Activated CD4-positive, alpha-beta T cell treated with anti-CD3 and anti-CD28 coated beads, Interleukin-10, Interleukin-2, amounts not matched to agents 100 ng/mL and 50 ng/mL, durations not matched to agents 16 hours and 8 hours (primary cell): ENCODE measurements at places on chromosomes 2 and 18.

- no peak for DNase-seq
Measured at GRCh38 chr18:68722821-68723220, 7.9 kb upstream of the TMX3 start.

DNA sequence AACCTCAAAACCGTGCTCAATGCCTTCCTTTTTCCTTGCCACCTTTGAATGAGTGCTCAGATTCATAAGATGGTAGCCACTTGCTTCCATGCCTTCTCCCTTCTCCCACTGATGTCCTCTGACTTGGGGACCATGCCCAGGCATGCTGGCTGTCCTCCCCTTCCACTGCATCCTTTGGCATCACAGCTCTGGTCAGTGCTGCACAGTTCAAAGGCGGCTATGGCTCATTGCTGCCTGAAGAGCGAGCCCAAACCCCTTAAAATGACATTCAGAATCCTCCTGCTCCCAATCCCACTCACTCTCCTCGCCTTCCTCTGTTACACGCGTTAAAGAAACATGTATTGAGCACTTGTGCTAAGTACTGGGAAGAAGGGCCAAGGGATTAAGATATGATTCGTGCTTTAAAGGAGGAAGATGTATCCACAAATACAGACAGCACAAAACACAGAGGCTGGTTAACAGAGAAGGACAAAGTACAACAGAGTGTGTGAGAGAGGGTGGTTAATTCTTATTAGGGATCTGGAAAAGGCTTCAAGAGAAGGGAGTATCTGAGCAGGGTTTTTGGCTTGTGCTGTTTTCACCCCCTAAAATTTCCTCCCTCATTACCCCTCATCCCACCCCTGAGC is 81.8 kb downstream of the CERKL start:
- DNase-seq = no peak

- no peak for DNase-seq
Measured at GRCh38 chr2:149156971-149157740, 118.7 kb downstream of the LYPD6B start.

- DNase-seq = no peak
Measured at GRCh38 chr2:40359811-40360210, 92.1 kb downstream of the SLC8A1 start.

GRCh38 chr18:6546229-6546628 is 131.5 kb upstream of the L3MBTL4 start:
- DNase-seq = no peak

DNA sequence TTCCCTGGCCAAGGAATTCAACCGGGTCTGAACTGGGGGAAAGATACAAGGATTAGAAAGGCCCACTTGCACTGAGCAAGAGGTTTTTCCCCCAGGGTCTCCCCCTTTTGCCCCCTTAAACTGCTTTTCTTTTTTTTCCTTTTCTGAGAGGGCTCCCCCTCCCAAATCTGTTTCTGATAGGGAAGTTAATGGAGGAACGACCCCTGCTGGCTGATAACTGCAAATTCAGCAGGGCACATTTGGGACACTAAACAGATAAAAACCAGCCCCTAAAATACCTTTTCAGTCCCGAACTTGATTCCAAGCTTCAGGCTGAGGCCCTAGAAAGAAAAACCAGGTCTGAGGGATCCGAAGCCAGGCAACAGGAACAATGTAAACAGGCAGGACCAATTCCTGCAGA is 1012.4 kb upstream of the CRIM1 start:
- DNase-seq = no peak

- peak; percentile 8 for DNase-seq
Measured at GRCh38 chr2:61135510-61135909, 26.5 kb upstream of the C2orf74 start.

- DNase-seq = no peak
Measured at GRCh38 chr2:69253112-69253511, 133.9 kb downstream of the GFPT1 start.

DNA sequence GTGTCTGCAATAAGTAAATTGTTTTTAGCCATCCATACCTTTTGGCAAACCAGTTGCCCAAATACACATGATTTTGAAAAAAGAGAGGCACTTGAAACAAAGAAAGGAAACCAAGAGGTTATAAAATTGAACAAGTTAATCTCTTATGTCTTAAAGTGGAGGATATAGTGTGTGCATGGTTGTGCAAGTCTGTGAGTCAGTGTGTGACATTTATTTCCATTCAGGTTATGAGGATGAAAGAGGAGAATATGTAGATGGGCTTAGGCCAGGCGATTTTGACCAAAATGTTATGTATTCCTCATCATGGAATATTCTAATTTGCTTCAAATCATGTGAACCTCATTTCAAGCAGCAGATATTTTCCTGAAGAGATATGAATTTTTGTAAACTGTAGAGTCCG is 123.3 kb downstream of the SETBP1 start:
- no peak for DNase-seq

DNA sequence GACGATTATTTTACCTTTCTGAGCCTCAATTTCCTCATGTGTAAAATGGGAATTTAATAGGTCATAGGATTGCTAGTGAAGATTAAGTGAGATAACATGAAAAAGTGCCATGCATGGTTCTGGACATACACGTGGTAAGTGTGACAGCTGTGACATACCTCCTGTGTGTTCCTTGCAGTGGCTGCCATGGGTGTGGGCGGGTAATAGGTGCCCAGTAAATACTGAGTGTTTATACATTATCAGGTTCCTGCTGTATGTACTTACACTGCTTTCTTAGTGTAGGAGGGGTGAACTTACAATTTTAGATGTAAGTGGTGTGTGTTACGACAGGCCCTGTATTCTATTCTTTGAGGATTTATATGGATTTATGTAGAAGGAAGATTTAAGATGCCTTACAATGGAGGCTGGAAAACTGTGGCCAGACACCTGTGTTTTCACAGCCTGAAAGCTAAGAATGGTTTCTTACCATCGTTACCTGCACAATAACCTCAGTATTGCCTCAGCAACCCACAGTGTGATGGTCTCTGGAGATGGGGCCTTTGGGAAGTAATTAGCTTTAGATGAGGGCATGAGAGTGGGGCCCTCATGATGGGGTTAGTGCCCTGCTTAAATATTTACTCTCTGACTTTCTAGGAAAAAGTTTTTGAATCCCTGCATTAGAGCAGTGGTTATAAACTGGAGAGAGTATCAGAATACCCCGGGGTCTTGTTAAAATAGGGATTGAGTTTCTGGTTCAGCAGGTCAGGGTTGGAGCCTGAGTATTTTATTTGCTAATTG is 78.1 kb downstream of the ASAP2 start:
- no peak for DNase-seq
